Activated naive CD4-positive, alpha-beta T cell treated with anti-CD3 and anti-CD28 coated beads for 36 hours (primary cell): ENCODE measurements at places on chromosomes 2 and 18. TPM values are rescaled to one million over a fixed set of nuclear protein-coding genes. Genes with fewer than 3 reads are reported as not detected.

DNA sequence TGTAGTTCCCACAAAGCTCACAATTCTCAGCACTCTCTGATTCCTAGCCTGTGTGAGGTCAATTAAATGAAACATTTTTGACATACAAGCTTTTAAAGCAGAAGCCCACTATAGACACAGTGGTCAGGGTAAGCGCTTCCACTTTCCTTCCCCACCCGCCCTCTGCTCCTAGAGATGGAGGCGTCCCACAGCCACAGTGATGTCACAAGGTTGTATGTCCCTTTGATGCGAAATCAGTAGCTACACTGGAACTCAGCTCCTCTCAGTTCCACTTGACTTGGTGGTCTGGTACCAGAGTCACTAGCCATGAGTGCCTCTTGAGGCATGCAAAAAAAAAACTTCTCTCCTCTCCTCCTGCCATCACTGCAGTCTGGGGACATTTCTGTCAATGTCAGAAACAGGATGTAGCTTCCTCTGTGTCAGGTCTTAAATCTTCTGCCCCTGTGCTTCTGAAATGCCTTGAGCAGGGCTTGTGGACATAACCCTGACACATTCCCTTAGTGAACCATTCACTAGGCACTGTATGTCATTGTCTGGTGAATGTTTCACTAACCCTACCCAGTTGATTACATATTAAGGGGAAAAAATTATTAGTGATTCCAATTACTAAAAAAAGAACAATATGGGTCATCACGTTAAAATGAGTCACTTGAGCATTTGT is 7.8 kb downstream of the SULT1C4 start:
- no peak for DNase-seq

DNA sequence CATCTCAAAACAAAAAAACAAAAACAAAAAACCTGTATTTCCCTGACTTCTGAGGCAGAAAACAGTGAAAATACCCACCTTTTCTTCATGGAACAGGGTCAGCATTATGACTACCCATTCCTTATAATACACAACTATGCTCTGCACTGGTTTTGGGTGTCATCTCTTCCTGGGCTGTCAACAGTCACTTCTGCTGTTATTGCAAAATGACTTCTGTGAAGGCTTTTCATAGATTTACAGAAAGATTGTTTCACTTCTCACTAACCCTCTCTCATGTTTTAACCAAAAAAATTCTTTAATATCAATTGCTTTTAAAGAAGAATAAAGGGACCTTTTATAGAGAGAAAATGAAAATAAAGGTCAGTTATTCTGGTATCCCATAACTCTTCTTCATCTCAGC is 26.5 kb upstream of the PIK3C3 start:
- DNase-seq: no peak

GRCh38 chr2:86807133-86807467 is 16.4 kb upstream of the CD8A start:
- no peak for DNase-seq

The CHRND gene
- not detected for total RNA-seq

The CDKL4 gene
- total RNA-seq: not detected
